CD14-positive monocyte (primary cell): ENCODE measurements at places on chromosomes 3 and 15.

GRCh38 chr3:117144853-117145252, 435.3 kb downstream of the TUSC7 start:
- no peak for DNase-seq

- DNase-seq, result no peak
These were observed 32.0 kb downstream of the KLHL25 start for GRCh38 chr15:85762756-85763127.

DNA sequence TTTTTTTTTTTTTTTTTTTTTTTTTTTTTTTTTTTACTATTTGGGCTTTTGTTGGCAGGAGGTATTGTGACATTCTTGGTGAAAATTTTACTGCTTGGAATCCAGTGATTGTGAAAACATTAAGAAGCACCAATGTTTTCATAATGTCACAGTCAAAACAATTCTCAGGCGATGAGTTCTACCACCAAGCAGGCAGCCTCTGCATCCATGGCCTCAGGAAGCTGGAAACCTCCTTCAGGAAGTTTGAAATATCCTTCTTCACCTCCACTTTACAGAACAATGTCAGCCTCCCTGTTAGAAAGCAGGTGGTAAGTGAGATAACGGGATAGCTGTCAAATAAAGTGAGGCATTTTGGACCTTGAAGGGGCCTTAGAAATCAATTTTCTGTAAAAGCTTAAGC, 98.3 kb downstream of the MEX3B start:
- no peak for DNase-seq

DNA sequence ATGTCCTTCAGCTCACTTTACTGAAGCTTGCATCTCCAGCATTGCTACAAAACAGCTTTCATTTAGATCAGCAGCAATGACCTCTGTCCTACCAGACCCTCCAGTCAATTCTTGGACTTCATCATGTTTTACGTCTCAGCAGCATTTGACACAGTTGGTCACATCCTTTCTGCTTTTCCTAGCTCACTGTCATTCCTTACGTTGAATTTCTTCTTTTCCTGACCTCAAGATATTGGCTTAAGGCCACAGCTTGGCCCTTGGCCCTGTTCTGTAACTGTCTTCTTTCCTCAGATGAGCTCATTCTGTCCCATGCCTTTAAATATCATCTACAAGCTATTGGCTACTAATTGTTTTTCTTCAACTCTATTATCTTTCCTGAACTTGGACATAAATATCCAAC, 576.2 kb upstream of the KCNMB2 start:
- no peak for DNase-seq

DNA sequence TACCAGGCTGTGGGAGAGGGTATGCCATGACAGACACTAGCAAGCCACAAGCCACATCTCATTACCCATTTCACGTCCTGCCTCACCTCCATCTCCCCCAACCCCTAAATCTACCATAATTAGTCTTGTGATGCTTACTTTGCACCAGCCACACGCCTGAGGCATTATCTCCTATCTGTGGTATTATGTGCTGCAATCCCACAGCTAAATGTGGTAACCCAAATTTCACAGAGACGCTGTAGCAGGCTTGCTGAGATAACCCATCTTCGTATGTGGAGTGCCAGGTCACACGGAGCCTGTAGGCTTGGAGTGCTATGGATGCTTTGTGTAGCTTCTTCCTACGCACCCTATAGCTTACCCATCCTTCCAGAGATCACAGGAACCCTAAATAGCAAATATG, 256.7 kb upstream of the KCNH8 start:
- DNase-seq, result no peak

DNA sequence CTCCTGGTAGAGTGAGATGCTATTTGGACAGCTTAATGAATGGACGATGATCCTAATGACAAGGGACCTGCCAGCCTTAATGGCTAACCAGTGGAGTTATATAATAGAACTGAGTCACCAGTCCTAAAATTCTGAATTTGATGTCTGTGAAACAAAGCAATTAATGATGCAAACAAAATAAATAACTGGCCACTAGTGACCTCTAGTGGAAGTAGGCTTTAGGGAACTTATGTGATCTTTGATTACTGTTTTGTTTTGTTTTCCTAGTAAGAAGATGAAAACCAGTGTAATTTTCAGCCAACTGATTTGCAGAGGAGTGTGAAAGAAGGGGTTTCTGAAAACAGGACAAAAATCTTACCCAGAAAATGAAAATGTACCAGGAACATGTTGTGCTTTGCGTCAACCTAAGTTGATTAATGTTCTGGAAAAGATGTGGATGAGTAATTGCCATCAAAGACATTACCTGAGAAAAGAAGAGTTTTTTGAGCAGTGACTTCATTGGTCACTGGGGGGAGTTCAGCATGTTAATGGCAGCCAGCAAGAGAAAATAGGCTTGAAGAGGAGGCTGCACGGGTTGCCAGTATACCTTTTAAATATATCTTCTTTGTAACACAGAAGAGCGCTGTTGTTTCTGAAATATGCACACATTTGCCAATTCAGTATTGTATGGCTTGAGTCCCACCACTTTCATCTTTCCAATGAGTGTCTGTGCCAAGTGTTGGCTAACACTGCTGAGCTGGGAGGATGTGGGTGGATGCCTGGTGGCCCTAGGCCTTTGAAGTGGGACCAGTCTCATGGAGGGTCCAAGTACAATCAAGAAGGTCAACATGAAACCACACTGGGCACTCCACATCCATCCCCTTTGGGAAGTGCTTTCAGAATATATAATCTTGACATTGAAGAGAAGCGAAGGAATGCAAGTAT, 9.3 kb downstream of the VEPH1 start:
- peak; percentile 30 for DNase-seq

DNA sequence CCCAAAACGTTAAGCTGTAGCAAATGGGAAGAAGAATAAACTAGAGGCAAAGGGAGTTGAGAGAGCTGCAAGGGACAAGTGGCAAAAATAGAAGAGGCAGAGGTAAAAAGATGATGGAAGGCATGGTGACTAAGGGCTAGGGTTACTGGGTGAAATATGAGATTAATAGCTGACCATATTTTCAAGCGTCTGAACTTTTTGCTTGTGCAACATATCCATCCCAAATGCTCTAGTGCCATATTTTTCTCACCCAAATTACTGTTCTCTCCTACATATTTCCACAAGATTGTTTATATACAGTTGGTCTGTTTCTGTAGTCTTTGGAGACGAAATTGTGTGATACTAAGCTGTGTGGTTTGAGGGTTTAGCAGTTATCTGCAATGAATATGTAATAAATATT, 145.5 kb downstream of the GMNC start:
- no peak for DNase-seq

DNA sequence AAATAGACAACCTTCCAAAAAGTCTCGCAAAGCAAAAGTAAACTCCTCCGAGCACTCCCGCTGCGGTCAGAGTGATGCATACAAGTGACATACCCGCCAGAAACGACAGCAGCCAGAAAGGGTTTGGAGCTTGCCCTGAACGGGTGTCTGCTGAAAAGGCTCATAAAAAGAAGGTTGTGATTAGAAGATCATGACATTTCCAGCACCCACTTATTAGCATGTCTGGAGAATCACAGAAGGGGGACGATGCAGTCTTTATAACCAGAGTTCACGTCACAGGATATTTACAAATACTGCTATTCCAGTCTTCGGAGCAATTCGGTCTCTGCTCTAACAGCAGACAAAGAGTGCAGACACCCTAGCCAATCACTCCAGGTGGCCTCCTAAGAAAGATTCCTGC, 59.1 kb upstream of the FRMD4B start:
- no peak for DNase-seq

- peak; percentile 45 for DNase-seq
These were observed 347.0 kb upstream of the ZNF385D start for GRCh38 chr3:22098021-22098420.

- no peak for DNase-seq
These were observed 74.0 kb upstream of the SNRPA1 start for GRCh38 chr15:101368861-101369642.

DNA sequence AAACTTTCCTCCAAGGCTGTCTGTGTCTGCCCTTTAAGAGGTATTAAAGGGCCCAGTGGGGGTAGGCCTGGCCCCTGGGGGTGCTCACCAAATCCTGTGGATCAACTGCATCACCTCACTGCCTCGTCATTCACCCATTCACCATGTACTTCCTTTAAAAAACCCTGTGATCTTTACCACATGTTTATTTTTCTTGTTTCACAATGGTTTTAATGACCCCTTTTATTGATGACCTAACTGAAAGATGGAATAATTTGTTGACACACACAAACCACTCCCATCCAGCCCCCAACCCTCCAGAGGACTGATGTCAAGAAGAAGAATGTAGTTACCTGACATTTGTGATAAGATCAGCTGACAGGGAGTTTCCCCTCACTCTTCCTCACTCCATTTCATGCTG, 40.8 kb downstream of the KCNAB1 start:
- no peak for DNase-seq

DNA sequence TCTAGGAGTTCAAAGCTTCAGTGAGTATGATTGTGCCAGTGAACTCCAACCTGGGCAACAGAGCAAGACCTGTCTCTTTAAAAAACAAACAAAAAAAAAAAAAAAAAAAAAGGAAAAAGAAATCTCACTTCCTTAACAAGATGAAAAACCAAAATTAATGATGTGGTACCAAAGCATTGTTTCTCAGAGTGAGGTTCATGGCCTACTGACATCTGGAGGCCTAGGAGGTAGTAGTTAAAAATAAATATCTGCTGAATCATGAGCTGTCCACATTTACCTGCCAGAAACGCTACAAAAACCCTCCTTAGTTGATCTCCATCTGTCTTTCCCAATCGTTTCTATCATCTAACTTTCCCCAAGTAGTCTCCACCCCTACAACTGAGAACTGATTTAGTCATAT, 51.2 kb downstream of the EPHA6 start:
- DNase-seq, result no peak
